ENCODE measurements at places on chromosomes 13 and 19.

- no peak for DNase-seq
These were observed 9.9 kb upstream of the FBXW9 start for GRCh38 chr19:12706332-12706718.

DNA sequence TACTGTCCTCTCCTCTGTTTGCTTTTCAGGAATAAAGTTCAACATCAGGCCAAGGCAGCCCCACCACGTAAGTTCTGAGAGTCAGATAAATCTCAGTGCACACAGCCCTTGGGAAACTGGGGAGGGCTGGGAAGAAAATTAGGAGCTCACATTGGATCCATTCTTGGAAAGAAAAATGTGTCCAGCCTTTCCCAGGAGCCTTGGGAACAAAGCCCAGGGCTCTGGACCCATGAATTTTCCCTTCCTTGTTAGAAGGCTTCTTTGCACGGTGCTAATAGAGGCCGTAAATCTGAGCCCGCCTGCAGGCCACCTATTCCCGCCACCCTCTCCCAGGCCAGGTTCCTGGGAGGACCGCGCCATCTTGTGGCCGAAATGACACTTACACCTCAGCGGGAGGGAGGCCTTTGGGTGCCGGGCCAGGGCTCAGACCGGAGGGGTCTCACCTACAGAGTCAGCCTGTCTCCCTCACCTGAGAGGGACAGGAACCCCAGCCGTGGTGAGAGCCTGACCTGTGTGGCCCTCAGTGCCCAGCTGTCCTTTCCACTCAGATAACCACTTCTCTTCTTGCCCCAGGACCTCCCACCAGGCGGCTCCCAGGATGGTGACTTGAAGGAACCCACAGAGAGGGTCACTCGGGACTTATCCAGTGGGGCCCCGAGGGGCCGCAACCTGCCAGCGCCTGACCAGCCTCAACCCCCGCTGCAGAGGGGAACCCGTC lies 25.1 kb upstream of the KCTD15 start:
- DNase-seq = peak; percentile 73

GRCh38 chr13:59229861-59230260 lies 933.9 kb downstream of the DIAPH3 start:
- DNase-seq = no peak

- peak; percentile 65 for DNase-seq
These were observed 627 bp downstream of the LIN7B start for GRCh38 chr19:49114630-49115363.

GRCh38 chr13:52359534-52359933 lies 46.4 kb downstream of the THSD1 start:
- no peak for DNase-seq

DNA sequence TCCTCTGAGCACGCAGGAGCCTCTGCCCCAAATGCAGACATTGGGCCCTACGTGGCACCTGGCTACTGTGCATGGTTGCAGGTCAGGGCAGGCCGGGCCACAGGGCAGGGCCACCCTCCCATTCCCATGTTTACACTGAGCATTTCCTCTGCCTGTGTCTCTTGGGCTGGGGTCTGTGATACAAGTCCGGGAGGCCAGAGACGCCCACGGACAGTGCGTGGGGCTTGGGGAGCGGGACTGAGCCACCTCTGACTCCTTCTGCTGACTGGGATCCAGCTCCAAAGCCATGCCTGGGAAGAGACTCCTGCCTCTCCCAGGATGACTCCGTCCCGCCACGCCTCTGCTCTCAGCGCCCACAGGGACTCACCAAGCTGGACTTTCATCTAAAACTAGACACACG lies 18.8 kb downstream of the GAS6 start:
- no peak for DNase-seq

- DNase-seq = peak; percentile 87
These were observed 13.9 kb downstream of the APLP1 start for GRCh38 chr19:35882114-35882832.

GRCh38 chr13:64099994-64100393 lies 2684.3 kb upstream of the PCDH20 start:
- no peak for DNase-seq

DNA sequence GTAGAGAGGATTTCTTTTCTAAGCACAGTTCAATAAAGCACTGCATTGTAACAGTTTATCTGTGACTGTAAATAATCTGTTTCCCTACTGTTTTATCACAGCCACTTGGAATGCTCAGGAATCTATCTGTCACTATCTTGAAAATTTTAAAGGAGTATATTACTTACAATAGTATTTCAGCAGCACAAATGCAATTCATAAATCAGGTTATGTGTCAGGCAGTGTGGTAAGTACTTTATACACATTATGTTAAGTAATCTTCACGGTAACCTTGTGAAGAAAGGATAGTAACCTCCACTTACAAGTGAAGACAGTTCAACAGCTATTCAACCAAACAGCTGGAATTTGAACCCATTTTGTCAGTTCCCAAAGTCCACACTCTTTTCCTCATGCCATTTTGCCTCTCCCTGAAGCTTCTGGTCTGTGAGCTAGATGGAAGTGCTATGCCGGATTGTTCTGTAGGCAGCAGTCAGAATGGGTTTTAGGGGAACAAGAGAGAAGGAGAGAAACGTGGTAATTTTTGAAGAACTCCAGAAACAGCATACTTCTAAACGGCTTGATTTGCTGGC lies 125.0 kb downstream of the KLF12 start:
- DNase-seq = no peak

- DNase-seq = no peak
These were observed 539.0 kb downstream of the PCDH9 start for GRCh38 chr13:66691149-66691548.

GRCh38 chr13:100305398-100305797 lies 216.5 kb downstream of the PCCA start:
- DNase-seq = no peak

DNA sequence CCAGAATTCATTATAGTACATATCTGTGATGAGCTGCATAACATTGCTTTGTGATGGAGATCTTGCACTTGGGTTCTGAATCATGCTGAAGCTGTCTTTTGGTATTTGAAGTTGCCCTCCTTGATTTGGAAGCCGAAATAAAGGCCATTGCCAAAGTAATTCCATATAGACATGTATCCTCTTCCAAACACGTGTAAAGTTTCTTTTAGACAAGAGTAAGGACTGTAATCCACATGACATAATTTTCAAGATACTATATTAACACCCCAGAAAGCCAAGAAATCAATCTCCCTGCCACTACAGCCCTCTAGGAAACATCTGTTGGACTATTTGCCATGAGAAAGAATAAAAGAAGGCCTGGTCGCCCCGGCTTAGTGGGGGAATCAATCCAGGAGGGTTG lies 754.2 kb downstream of the FGF9 start:
- no peak for DNase-seq

DNA sequence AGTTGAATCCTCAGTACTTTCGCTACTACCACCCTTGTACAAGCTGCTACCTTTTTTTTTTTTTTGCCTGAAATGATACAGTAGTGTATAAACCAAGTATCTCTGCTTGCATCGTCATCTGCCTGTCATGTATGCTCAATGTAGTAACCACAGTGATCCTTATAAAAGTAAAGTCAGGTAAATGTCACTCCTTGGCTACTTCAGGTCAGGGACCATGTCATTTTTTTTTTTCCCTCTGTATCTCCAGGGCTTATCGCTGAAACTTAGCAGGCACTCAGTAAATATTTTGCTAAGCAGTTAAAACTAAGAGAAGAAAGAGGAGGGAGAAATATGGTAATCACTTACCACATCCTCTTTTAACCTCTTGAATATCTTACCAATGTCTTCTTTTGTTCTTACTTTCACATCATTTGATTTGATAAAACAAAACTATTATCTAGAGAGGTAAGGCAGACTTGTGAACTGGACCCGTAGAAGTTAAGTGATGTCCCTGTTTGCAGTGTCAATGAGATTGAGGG lies 96.8 kb upstream of the KLF12 start:
- no peak for DNase-seq

- no peak for DNase-seq
These were observed 43.3 kb downstream of the CCNE1 start for GRCh38 chr19:29855087-29855486.

- no peak for DNase-seq
These were observed 11.4 kb downstream of the ZNF560 start for GRCh38 chr19:9487016-9487415.

GRCh38 chr13:24267801-24268200 lies 41.6 kb upstream of the C1QTNF9 start:
- DNase-seq = no peak

DNA sequence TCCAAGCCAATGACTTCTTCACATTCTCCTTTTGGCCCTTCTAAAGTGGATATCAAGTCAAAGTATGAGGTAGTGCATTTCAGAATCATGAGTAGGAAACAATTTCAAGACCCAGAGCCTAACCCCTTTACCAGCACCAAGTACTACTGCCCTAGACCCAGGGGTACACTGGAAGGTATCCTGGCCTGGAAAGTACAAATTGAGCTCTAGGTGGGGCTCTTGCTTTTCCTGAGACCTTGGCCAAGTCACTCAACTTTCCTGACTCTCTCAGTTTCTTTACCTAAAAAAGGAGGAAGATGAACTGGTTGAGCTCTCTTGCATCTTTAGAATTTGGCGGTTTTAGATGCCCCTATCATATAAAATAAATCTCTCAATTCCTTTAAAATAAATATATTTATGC lies 204.7 kb downstream of the FGF14 start:
- peak; percentile 34 for DNase-seq

- DNase-seq = no peak
These were observed 7.2 kb upstream of the PTGER1 start for GRCh38 chr19:14482172-14482941.

DNA sequence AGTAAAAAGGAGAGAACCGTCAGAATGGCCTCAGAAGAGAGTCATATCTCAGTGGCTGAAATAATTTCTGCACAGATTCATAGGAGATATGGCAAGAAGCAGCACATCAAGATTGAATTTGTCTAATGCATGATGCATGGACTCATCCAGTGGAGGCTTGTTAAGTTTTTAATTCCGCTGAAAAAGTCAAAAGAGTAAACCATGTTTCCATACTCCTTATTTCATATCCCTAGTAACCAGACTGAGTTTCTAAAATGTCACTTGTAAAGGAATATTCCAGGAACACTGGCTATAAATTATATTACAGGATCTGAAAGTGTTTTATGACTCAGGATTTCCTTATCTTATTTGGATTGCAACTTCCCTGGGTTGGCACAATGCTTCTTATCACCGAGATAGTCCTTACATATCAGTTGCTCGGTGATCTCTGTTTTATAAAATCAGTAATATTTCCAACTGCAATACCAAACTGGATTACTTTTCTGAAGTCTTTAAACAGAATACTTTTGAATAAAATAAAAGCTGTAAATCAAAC lies 180.2 kb upstream of the TSC22D1 start:
- DNase-seq = no peak

DNA sequence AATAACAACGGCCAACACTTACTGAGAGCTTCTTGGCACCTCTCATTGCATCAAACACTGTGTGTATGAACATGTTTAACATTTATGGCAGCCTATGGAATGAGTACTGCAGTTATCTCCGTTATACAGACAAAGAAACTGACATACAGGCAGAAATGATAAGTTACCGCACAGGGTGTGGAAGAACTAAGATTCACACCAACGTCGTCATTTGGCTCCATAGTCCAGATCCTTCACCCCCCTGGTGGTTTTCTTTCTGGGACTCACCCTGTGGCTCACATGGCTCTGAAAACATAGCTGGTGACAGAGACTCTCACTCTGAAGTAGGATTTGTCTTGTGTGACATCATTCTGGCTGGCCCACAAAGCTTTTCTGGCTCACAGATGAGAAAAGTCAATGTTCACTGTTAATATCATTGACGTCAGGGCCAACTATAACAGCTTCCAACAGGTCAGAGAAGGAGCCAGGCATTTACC lies 230.1 kb downstream of the DLEU7 start:
- no peak for DNase-seq

DNA sequence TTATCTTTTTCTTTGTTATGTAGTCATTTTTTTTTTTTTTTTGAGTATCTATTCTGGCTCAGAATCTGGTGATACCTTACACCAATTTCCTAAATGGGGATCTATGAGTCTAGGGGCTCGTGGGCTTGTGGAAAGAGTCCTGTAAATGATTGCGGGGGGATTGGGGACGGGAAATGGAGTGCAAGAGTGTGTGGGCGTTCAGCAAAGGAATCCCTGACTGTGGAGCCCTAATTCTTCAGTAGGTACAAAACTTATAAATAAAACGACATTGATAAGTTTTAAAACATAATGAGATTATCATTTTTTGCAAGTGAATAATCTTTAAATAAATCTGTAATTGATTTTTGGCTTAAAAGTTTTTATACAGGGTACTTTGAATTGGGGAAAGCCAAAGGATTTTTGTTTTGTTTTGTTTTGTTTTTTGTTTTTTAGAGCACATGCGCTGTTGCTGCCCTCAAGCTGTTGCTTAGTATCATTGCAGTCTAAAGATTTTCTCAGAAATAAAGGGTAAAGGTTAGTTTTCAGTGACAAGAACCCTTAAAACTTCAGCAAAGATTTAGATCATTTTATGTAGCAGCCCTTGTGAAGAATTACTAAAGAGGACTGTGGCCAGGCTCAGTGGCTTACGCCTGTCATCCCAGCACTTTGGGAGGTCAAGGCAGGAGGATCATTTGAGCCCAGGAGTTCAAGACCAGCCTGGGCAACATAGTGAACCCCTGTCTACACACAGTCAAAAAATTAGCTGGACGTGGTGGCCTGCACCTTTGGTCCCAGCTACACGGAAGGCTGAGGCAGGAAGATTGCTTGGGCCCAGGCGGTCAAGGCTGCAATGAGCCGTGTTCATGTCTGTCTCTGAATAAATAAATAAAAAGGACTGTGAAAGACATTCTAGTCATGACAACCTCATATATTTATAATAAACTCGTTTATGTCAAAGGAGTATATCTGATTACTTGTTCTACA lies 1.7 kb downstream of the ERCC5 start:
- peak; percentile 18 for DNase-seq

- no peak for DNase-seq
These were observed 7.4 kb downstream of the UCHL3 start for GRCh38 chr13:75556961-75557360.

DNA sequence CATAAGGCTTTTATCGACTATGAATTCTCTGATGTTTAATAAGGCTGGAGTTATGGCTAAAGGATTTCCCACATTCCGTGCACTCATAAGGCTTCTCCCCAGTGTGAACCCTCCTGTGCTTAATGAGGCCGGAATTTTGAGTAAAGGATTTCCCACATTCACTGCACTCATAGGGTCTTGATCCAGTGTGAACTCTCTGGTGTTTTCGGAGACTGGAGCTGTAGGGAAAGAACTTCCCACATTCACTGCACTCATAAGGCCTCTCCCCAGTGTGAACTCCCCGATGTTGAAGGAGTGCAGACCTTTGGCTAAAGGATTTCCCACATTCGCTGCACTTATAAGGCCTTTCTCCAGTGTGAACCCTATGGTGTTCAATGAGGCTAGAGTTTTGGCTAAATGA lies 7.4 kb downstream of the ZNF154 start:
- no peak for DNase-seq

- DNase-seq = no peak
These were observed 18.4 kb downstream of the EPN1 start for GRCh38 chr19:55693336-55693974.
